ENCODE measurements at places on chromosomes 5 and 9.

- DNase-seq = peak; percentile 45
Observed at GRCh38 chr9:126781186-126782052, 23.4 kb upstream of the ZBTB43 start.

DNA sequence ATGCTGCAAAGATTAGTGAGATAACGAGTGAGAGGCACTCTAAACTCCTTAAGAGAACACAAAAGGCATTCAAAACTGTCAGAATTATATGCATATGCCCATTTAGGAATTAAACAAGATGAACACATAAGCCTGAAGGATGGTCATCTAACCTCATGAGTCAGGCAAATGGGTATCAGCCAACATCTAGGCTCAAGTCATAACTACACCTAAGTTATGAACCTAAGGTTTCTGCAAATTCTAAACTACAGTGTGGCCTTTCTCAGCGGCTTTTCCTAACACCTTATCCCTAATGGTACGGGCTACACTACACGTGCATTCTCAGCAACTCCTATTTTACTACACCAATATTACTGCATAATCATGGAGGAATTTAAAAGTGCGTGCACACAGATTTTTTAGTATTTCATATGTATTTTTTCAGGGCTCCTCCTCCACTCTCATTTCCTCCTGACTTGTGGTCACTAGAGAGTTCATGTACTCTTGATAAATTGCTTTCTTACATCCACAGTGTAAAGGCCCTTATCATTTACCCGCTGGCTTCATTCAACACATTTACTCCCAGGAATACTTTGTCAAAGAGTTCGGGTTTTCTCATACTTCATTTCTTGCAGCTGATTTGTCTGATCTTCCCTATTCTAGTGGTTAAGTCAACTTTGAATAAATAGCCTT is 316.5 kb downstream of the BNC2 start:
- DNase-seq = no peak

GRCh38 chr5:83145241-83145640 is 67.9 kb downstream of the XRCC4 start:
- DNase-seq = no peak

DNA sequence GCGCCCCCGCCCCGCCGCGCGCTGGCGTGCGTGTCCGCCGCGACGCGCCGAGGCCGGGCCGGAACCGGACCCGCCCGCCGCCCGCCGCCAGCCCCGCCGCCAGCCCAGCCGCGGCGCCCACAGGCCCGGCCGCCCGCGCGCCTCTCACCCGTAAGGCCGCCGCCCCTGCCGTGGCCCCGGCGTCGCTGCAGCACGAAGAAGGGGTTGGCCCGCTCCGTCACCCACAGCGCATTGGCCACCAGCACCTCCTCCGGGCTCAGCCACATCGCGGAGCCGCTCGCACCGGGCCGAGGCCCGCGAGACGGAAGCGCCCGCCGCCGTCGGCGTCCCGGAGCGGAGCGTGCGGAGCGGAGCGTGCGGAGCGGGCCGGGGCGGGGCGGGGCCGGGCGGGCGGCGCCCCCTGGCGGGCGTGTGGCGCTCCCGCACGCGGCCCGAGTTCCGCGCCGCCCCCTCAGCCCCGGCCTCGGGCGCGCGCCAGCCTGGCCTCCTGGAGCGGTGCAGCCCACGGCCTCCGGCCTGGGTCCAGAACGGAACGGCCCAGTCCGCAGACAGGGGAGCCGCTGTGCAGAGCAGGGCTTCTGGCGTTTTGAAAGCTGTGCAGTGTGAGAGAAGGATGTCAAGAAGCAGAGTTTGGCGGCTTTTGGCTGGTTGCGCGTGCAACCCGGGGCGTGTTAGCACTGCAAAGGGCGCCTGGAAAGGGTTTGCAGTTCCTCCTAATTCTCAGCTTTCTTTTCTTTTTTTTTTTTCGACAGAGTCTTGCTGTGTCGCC is at the start of gene TBC1D9B:
Gene TBC1D9B, minus strand, starts transcription at position 342 of the 769 bp plus-strand sequence. Its CDS starts 76 bp downstream, at position 266.
- DNase-seq = peak; percentile 37

DNA sequence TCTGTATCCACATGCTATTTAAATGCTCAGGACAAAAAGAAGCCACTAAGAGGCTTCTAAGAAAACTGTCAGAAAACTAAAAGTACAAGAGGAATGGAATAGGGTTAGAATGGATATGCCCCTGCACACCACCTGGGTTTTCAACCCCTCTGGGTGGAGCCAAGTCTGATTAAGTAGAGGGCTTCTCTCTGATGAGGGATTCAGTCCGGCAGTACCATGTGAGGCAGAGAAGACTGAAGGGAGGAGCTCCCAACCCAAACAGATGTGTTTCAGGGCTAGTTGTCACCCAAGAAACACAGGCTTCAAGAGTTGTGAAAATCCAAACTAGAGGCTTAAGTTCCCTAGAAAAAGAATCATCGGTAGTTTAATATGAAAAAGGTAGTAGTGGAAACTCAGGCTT is 12.5 kb downstream of the NREP start:
- DNase-seq = no peak

- no peak for DNase-seq
Observed at GRCh38 chr5:170751631-170752030, 31.9 kb upstream of the GABRP start.

DNA sequence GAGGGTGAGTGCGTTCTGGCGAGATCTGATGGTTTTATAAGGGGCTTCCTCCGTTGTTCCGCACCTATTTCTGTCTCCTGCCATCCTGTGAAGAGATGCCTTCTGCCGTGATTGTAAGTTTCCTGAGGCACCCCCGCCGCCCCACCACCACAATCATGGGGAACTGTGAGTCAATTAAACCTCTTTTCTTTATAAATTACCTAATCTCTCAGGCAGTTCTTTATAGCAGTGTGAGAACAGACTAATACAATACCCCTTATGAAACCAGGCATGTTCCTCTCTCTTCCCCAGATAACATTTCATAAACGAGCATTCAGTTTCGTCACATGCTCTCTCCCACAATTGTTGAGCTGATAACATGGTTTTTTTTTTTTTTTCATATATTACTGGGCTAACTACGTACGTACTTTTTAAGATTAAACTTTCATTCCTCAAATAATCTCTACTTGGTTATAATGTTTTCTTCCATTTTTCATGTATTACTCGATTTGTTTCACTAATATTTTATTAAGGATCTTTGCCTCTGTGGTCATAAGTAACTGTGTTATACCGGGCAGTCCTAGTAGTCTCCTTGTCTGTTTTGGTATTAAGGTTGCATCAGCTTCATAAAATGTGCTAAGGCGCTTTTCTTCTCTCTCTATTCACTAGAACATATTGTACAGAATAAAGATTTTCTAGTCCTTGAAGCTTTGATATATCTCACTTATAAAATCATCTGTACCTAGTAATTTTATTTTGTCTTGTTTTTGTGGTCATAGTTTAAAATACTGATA is 64.9 kb upstream of the MVB12B start:
- DNase-seq = no peak

GRCh38 chr9:112532427-112532826 is 45.8 kb downstream of the KIAA1958 start:
- peak; percentile 61 for DNase-seq

DNA sequence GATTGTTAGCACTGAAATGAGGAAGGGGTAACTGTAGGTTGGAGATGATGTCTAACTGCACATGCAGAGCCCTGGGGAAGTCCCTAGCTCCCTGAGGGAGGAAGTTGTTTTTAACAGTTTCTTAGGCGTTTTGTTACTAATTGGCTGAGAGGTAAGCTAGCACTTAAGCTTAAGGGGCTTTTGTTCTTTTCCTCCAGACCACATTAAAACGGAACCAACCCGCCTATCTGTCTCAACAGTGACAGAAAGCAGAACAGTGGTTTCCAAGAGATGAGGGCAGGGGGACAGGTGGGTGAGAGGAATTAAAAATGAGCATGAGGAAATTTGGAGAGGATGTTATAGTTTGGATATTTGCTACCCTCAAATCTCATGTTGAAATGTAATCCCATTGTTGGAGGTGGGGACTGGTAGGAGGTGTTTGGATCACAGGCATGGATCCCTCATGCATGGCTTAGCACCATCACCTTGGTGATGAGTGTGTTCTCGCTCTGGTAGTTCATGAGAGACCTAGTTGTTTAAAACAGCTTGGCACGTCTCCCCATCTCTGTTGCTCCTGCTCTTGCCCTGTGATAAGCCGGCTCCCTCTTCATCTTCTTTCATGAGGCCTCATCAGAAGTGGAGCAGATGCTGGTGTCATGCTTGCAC is 38.9 kb downstream of the LYRM7 start:
- no peak for DNase-seq

DNA sequence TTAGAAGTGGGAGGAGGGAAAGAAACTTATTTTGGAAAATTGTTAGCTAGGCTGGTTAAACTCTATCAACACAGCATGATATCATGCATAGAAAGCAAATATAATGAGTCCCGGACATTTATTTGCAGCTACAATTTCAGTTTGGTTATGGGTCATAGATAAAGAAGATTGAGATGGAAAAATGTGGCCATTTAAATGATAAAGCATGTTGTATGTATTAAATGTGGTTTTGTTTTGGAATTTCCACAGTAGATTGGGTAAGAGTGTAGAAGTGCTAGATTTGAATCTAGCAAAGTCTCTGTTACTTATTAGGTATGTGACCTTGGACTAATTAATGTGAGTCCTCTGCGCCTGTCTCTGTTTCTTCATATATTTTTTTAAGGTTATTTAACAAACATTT is 217.4 kb downstream of the KDM4C start:
- DNase-seq = no peak

DNA sequence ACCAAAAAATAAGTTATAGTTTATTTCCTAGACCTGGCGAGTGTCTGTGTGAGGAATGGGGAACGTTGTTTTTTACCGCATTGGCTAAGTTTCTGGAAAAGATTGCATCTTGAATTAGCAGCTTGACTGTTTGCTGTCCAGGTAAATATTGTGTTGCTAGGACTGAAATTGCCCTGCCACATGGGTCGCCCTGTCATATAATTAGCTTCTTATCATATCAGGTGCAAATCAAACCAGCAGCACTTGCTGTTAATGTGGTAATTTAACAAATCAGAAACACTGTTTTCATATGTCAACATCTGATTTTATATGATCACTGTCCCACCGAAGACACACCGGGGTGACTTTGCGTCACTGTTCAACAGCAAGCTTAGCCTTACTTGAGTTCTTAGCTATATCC is 63.7 kb upstream of the ZNF622 start:
- no peak for DNase-seq

- DNase-seq = peak; percentile 60
Observed at GRCh38 chr5:54580997-54581811, 63.6 kb downstream of the SNX18 start.

DNA sequence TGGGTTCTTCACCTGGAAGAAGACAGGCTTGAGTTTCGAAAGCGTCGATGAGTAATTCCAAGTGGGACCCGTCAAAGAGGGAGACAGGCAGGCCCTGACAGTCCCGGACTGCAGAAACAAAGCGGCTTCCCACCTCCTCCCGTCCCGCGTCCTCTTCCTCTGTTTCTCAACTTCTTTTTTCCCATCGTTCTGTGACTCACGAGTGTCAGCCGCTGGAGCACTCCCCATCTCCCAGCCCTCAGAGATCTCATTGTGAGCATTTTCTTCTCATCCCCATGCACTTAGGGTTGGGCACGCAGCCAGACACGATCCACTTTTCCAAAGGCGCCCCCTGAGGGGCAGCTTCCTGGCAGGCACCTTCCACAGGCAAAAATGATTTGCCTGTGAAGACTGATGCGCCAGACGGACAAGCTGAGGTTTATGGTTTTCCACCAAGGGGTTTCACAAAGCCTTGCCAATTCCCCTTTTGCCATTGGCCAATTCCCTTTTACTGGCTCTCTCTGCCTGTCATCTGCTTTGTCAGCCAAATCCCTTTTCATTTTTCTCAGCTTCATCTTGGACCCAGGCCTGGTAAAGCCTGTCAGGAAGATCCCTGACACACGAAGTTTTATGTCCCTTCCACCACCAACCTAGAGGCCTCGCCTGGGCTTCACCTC is 86.5 kb upstream of the ANKRD55 start:
- DNase-seq = peak; percentile 40

DNA sequence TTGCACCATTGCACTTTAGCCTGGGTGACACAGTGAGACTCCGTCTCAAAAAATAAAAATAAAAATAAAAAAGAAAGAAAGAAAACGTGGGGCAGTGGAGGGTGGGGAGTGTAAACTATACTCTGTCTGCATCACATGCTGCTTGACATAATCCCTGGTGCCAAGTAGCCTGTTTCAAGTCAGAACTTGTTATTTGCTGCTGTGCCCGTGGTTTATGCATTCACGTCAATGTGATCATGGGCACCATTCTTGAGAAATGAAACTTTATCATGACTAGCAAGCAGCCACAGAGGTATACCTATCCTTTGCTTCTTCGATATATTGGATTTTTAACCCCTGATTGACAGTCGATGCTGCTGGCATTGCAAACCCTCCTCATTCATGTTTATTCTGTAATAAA is 4.1 kb upstream of the SMU1 start:
- no peak for DNase-seq

DNA sequence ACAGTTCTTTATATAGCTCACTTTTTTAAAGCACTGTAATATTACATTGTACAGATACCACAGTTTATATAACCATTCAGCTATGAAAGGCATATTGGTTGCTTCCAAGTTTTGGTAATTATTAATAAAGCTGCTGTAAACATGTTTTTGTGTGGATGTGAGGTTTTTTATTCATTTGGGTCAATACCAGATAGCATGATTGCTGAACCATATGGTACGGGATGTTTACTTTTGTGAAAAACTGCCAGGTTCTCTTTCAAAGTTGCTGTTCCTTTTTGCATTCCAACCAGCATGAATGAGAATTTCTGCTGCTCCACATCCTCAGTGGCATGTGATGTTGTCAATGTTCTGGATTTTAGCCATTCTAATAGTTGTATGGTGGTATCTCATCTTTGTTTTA is 439.6 kb upstream of the NMUR2 start:
- no peak for DNase-seq

GRCh38 chr5:36058776-36059175 is 7.9 kb downstream of the UGT3A2 start:
- no peak for DNase-seq

DNA sequence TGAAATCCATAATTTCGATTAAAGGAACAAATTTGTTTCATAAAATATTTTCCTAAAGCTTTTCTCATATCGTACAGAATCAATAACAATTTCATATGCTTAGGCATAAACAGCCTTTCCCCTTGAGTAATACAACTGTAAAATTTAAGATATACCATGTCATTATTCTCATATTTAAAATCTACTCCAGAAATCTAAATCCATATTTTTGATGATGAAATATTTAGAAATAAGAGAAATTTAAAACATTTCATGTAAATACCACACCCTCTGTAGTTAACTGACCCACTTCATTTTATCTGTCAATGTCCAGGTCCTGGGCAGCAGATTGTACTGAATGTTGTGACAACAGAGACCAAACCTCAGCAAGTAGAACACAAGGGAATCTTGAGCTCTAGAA is 5.1 kb downstream of the POC5 start:
- DNase-seq = no peak

DNA sequence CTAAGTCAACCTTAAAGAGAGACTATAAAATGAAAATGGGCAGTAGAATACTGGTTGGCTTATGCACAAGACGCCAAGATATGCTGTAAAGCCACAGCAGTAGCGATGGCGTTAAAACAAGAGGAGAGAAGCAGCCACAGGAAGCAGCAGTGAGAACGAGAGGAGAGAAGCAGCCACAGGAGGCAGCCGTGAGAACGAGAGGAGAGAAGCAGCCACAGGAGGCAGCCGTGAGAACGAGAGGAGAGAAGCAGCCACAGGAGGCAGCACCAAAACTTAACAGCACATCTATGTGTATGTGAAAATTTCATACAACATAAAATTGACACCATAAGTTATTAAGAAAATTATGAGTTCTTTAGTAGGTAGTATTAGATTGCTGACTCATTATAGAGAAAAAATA is 2318.6 kb upstream of the ACO1 start:
- no peak for DNase-seq

GRCh38 chr5:133359861-133360260 is 252.5 kb downstream of the FSTL4 start:
- no peak for DNase-seq

Measured in fibroblast of skin of left quadriceps (primary cell).